CD4-positive, alpha-beta T cell treated with Interleukin-2 at 100 ng/mL for 4 hours (primary cell): ENCODE measurements at places on chromosomes 7 and 10.

DNA sequence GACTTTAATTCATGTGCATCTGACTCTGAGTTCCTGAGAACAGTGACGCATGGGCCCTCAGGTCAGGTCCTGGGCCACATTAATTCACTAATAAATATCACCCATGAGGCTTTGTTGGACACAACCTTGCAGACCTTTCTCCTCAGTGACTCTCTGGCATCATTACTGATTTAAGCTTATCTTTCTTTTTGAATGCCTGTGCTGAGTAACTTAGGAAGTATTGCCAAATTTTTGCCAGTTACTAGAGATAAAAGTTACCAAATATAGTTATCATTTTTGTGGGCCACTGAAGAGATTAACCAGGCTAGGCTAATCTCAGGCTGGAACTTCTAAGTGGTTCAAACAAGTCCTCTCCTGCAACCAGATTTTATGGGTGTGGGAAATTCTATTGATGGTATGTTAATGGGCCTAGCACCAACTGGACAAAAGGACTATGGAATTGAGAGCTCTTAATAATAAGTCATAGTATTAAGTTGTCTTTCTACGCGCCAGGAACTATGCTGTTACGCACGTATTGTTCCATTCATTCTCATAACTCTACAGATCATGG, 28.8 kb upstream of the PRTFDC1 start:
- no peak for DNase-seq

DNA sequence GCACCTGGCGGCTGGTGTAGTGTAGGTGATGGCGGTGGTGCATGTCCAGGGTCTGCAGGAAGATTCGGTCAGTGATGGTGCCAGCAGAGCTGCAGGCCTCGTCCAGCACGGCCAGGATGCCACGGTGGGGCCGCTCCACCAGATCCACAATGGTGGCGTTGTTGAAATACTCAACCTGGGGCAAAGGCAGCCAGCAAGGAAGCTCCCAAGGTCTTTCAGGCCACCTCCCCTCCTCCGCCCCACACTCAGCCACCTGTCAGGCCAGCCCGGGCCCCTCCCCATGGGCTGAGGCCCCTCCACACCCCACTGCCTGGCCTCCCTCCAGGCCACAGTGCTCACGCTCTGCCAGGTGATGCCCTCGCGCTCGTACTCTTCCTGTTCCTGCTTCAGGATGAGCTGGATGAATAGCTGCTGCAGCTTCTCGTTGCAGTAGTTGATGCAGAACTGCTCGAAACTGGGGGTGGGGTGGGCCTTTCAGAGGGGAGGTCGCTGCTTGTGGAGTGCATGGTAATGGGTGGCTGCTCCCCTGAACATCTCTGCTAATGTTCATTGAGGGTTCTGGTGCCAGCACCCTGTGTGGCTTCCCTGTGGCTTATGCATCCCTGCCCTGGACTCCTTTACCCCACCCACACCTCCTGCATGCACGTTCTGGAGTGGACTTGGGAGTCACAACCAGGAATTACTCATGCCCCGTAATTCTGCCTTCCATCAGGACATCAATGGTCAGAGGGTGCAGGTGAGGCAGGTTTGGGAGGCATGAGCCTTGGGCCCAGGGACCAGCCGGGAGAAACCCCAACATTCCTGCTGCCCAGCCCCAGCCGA, 8.9 kb downstream of the MYO1G start:
- no peak for DNase-seq

DNA sequence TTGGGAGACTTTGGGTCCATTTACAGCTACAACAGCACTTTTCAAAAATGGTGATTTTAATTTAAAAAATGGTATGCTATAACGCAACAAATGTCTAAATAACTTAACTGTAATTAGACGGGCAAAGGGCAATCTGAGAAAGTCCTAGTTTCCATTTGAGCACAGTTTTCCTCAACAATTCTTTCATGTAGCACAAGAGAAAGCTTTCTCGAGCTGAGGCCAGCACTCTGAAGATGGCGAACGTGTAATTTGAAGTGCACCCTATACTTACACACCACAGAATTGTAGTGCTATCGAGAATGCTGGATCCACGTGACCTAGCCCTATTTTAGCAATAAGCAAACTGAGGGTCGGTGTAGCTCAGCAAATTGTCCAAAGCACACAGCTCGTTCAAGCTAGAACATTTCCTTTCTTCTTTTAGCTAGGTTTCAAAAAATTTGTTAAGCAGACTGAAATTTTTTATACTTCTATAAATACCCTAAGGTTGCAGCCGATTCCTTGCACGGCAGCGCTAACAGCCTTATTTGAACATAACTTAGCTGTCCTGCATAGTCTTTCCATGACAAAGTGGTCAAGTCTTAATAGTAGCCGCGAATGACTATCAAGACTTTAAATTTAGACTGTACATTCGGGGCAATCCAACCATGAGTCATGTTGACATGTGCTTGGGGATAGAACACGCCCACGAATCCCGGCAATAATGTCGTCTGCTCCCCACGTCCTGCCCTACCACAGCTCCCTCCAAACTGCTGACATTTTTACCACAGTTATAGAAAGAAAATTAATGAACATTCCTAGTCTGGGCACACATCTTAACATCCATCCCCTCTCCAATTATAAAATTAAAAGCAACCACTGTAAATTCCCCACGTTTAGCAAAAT, 10.0 kb downstream of the KLF6 start:
- DNase-seq: peak; percentile 42

GRCh38 chr10:116699049-116699448, 43.3 kb downstream of the HSPA12A start:
- no peak for DNase-seq

- no peak for DNase-seq
Measured at GRCh38 chr10:99172128-99172738, 63.4 kb downstream of the HPSE2 start.

- DNase-seq: no peak
Measured at GRCh38 chr7:29915481-29916215, 74.0 kb downstream of the SCRN1 start.
